ENCODE measurements at places on chromosomes 2 and 18.

DNA sequence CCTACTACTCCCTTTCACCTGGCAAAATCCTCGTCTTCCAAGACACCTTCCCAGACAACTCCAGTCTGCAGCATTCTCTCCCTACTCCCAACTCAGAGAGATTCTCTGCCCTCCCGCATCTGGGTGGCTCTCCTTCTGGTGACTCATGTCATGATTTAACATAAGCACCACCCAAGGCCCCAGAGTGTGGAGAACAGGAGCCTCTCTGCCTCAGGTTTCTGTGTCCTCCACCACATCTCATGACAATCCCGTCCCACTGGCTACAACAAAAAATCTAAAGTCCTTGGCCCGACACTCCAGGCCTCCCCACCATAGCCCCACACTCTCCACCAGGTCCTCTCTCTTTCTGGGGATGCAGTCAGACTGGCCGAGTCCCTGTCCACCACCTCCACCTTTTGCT is 197.1 kb downstream of the BCL11A start:
- DNase-seq = no peak

DNA sequence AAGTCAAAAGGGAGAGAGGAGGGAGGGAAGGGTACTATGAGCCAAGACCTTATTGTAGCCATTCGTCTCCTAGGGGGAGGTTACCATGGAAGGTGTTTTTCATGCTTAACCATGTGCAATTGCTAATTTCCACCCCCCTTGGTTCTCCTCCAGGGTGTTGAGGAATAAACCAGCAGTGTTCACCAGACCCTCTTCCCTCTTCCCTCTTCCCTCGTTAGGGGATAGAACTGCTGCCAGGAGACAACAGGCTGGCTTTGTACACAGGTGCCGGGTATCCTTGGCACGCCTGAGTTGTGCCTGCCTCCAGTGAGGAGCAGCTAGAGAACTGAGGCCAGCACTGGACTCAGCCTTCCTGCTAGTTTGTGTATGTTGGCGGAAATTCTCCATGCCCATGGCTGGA is 41.1 kb upstream of the ARL5A start:
- no peak for DNase-seq

DNA sequence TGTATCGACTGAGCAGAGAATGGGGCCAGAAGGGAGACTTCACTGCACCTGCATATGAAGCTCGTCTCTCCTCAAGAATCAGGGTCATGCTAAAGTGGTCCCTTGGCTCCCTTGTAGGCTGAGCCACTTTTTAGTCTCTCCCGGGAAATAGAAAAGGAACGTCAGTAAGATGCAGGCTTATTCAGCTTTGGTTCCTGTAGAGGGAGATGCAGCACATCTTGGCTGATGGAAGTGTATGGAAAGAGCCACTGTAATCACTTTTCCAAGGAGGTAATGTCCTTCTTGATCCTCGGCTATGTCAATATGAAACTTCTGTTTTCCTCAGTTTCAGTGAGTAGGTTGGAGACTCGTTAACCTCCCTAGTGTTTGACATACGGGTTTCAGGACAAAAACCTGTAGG is 235.2 kb downstream of the GCA start:
- DNase-seq = no peak

GRCh38 chr2:51165534-51166260 is 133.8 kb upstream of the NRXN1 start:
- DNase-seq = no peak

- DNase-seq = no peak
These were observed 4.7 kb downstream of the AGAP1 start for GRCh38 chr2:235498541-235498940.

GRCh38 chr18:22604390-22604985 is 186.8 kb upstream of the CTAGE1 start:
- DNase-seq = peak; percentile 91

- DNase-seq = no peak
These were observed 37.0 kb downstream of the SMCHD1 start for GRCh38 chr18:2692508-2692907.

- no peak for DNase-seq
These were observed 31.3 kb downstream of the GALNT3 start for GRCh38 chr2:165762723-165763122.

GRCh38 chr2:43073401-43073825 is 153.0 kb downstream of the ZFP36L2 start:
- DNase-seq = no peak

GRCh38 chr2:208036357-208036756 is 11.0 kb upstream of the PLEKHM3 start:
- DNase-seq = no peak

DNA sequence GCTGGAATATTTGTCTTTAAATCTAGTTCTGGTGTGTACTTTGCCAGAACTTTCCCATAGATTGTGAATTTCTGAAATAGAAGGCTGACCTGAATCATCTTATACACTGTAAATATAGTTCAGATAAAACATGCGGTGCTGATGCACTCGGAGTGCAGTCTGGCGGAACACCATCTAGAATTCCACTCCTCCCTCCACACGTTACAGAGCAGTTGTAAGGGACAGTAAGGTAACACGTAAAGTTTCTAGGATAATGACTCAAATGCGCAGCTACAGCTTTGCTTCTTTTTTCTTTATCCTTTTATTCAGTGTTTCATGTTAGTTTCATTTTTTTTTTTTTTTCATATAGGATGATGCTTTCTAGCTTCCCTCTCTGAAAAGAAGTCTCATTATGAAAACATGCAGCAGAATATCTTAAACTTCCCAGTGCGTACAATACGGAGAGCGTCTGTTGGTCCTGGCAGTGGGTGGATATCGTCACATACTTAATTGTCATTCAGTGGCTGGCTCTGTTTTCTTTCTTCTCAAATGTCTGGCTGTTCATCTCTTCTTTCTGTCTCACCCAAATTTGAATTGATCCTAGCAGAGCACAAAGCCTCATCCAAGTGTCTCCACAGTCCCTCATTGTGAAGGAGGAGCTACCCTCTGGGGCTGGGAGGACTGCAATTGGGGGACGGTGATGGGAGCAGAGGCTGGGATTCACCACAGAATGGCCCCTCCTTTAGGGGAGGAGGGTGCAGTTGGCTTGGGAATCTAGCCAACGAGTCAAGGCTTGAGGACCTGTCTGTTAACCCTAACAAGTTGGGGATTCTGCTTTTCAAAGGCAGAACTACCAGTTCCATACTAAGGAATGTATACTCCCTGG is 138.8 kb downstream of the MYT1L start:
- DNase-seq = no peak
